ENCODE measurements at places on chromosomes 4 and X. TPM values are rescaled to one million over a fixed set of nuclear protein-coding genes. Genes with fewer than 3 reads are reported as not detected.

GRCh38 chrX:26851981-26852380 lies 611.2 kb downstream of the PPP4R3C start:
- DNase-seq, result peak; percentile 1

DNA sequence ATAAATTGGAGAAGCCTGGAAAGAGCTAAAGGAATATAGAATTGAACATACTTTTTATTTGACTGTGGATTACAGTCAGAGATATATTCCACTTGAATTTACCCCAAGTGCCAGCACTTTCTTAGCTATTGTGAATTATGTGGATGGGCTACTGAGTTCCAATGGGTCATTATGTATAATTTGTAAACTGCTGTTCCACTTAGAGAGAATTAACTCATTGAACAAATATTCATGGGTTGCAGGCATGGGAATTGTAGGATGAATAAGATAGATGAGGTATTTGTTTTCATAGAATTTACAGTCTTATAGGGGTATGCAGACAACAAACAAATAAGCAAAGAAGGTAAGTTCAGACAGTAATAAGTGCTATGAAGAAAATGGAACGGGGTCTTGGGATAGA lies 195.7 kb downstream of the SHROOM3 start:
- DNase-seq, result no peak

- DNase-seq, result no peak
Observed at GRCh38 chr4:23839279-23839678, 50.6 kb downstream of the PPARGC1A start.

- no peak for DNase-seq
Observed at GRCh38 chr4:51855751-51856150, 12.8 kb downstream of the DCUN1D4 start.

DNA sequence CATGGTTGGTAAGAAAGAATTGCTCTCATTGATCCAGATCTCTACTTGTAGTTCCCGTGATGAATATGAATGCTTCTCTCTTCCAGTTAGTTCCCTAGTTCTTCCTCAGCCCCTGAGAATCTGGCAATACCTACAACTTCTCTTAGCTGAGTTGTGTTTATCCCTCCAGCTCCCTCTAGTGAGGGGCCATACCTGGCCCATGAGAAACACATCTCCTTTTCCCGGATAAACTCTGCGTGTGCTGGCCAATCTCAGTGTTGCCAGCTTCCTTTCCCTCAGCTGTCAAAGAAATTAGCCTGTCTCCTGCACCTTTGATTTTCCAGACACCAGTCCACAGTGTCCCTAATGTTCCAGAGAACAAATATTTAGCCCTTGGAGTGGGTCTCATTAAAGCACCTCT lies 5.7 kb downstream of the CBLL2 start:
- DNase-seq, result no peak

GRCh38 chr4:3792813-3793212 lies 26.6 kb downstream of the ADRA2C start:
- no peak for DNase-seq

Gene CT47B1
- total RNA-seq, result not detected

Gene NXF2
- total RNA-seq, result not detected

Gene C4orf51
- total RNA-seq, result not detected

Gene TEX13C
- total RNA-seq, result not detected

Gene PDLIM3
- 11.3 TPM for total RNA-seq
